Activated CD4-positive, alpha-beta T cell treated with anti-CD3 and anti-CD28 coated beads, Interleukin-2, amount 50 U/mL, for 48 hours (primary cell): ENCODE measurements at places on chromosomes 4 and X.

DNA sequence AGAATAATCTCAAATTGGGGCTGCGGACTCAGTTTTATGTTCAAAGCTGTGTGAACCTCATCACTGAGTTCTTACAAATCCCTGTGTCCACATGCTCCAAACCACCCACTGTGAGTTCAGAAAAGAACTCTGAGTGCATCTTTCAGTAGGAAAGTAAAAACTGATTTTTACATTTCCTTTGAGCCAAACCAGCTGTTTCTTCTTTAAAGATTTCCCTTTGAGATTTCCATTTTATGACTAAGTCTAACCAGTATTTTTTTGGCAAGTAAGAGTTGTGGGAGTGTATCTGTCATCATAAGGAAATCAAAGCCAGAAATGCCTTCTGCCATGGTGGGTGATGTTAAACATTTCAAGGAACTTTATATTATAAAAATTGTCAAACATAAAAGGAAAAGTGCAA, 100.0 kb downstream of the TET2 start:
- DNase-seq = no peak

- DNase-seq = no peak
Observed at GRCh38 chr4:180449395-180449956, 1793.7 kb upstream of the TENM3 start.

DNA sequence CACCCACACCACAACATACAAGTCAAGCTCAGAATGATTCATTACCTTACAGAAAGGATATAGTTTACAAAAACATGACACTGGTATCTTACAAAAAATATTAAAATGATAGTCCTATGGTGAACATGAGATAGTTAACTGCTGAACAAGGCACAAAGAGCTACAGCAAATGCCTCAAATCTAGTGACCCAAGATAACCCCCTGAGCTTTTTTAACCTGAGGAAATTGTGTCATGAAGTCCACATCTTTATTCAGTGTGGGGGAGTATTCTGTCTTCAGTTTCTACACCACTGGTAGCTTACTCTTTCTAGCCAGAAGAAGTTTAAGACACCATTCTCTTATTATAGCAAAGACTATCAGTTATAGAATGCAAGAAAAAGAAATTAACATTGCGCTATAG, 218.7 kb downstream of the MAPK10 start:
- DNase-seq = no peak

DNA sequence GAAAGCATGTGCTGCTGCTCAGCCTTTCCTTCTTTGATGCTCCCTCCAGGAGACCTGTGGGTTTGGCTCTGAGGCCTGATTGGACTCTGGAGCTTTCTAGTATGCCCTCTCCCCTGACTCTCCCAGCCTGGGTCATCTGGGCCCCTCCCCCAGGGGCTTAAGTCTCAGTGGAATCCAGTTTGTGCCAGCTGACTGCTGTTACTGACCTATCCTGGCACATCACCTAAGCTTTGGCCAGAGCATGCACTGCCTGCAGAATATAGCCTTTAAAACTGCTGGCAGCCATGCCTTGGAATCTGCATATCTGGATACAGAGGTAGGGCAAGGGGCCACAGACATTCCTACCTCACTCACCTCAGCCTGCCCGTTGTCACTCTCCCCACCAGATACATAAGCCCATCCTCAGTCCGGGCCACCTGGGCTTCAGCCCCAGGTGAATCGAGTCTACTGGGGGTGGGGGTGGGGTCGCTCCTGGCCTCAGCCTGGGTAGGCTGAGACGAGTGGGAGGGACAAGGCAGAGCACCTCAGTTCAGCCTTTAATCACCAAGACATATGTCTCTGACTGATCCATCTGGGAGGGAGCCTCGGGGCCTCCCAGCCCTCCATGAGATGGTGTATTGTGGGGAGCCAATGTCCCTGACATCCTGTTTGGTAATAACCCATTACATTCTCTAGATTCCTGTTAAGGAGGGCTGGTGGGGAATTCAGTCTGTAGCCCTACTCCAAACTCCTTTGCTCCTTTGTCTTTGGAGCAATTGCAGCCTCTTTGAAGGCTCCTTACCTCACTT, 61.2 kb downstream of the STARD8 start:
- DNase-seq = no peak

GRCh38 chr4:73068491-73069337, 802 bp downstream of the COX18 start:
- no peak for DNase-seq

GRCh38 chr4:148847544-148848255, 405.5 kb upstream of the NR3C2 start:
- no peak for DNase-seq

DNA sequence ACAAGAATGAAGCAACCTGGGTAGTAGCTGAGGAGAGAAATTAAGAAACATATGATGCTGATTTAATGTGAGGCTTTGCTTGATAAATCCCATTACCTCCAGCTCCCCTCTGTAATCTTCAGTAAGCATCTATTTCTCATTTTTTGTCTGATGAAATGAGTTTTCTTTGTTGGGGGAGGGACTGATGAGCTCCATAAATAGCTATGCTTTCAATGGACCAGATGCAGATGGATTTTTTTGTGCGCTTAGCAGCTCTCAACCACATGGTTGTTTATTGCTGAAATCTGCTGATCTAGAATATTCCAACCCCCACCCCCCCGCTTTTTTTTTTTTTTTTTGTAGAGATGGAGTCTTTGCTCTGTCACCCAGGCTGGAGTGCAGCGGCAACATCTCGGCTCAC, 1082.0 kb downstream of the RAPGEF2 start:
- DNase-seq = no peak

- DNase-seq = no peak
Observed at GRCh38 chrX:111411983-111412382, at the start of gene DCX. TSS of gene DCX (minus strand) at chrX:111412192. CDS start at chrX:111410398, 1,794 bp downstream.

DNA sequence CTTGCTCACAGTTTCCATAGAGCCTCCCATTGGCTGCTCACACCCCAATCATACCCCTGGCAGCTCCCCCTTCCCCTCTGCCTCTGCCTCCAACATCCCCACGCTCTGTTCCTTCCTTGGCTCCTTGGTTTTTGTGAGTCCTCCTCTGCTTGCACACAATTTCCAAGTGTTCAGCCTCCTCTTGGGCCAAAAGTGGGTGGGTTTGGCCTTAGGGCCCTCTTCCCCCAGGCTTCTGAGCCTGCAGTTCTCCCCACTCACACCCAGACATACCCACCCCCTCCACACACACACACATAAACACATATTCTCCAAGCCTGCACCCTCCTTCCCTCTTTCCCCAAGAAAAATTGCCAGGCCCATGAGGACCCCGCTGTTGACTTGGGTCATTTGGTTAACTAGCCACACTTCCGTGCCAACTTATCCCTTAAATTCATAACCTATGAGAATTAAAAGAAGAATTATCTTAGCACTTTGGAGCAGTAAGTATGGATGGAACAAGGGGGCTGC, 4.5 kb downstream of the APLN start:
- DNase-seq = no peak
